ENCODE measurements at places on chromosomes 2 and 18. TPM values are rescaled to one million over a fixed set of nuclear protein-coding genes. Genes with fewer than 3 reads are reported as not detected.

The GPR39 gene
- total RNA-seq = not detected

The ACKR3 gene
- total RNA-seq = 6.4 TPM

The KRTCAP3 gene
- total RNA-seq = 7.1 TPM

The NAT8 gene
- total RNA-seq = not detected

The KLHL30 gene
- total RNA-seq = not detected

The NGEF gene
- total RNA-seq = not detected

The RBM44 gene
- 1.4 TPM for total RNA-seq

The LONRF2 gene
- 0.02 TPM for total RNA-seq

The ERICH2 gene
- not detected for total RNA-seq

The ACMSD gene
- not detected for total RNA-seq

The SMAD2 gene
- 158 TPM for total RNA-seq

The THOC1 gene
- total RNA-seq = 55.9 TPM

The GPR75 gene
- total RNA-seq = 2.6 TPM

The KIF1A gene
- 0.40 TPM for total RNA-seq

The IHH gene
- not detected for total RNA-seq

The MBD5 gene
- total RNA-seq = 51.7 TPM

The HOXD3 gene
- not detected for total RNA-seq

The MDH1B gene
- 0.50 TPM for total RNA-seq

The TDRD15 gene
- total RNA-seq = not detected

The GALNT14 gene
- total RNA-seq = not detected

The DNAJC5G gene
- not detected for total RNA-seq

The MOGAT1 gene
- not detected for total RNA-seq

The FAM210A gene
- total RNA-seq = 19.6 TPM

The CENPO gene
- total RNA-seq = 52.0 TPM

The LCT gene
- total RNA-seq = 0.19 TPM

The PID1 gene
- total RNA-seq = not detected

The BOLL gene
- not detected for total RNA-seq

The TMEFF2 gene
- total RNA-seq = not detected

The ALPP gene
- total RNA-seq = not detected

The CROCC2 gene
- total RNA-seq = not detected

The CCDC74A gene
- total RNA-seq = 3.2 TPM

The CFAP65 gene
- not detected for total RNA-seq

The SCTR gene
- not detected for total RNA-seq

The MERTK gene
- 0.21 TPM for total RNA-seq

The RAB3GAP1 gene
- total RNA-seq = 21.1 TPM

The NPHP1 gene
- 0.17 TPM for total RNA-seq

The ATP8B1 gene
- not detected for total RNA-seq

The G6PC2 gene
- total RNA-seq = not detected

The CERKL gene
- total RNA-seq = not detected

The C2orf76 gene
- 5.4 TPM for total RNA-seq

The NEUROD1 gene
- not detected for total RNA-seq

The PROKR1 gene
- not detected for total RNA-seq
